Pancreas (tissue), 10 donors: ENCODE measurements at places on chromosomes 6 and 20. TPM values are rescaled to one million over a fixed set of nuclear protein-coding genes. Genes with fewer than 3 reads are reported as not detected.

- DNase-seq = no peak
These were observed 262.5 kb downstream of the BTBD3 start for GRCh38 chr20:12180107-12180661.

SEL1L2 gene
- 0.46 TPM for polyA plus RNA-seq

OR12D3 gene
- not detected for polyA plus RNA-seq

DNA sequence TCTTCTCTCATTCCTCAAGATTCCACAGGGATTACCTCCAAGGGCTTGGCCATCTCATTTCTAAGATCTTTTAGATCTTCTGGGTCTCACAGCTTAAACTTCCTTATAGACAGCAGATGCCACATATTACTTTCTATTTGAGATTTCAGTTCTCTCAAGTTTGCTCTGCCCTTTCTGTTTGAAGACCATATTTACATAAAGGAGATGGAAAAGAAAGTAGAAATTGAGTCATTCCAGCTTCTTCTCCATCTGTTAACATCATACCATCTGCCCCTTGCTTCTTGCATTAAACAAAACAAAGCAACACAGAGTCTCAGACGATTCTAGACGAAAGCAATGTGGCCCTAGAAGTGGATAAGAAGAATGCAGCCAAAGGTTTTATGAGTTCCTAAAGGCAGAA is 203.4 kb downstream of the TTLL2 start:
- DNase-seq = no peak

GRCh38 chr6:71321314-71321713 is 32.7 kb downstream of the OGFRL1 start:
- no peak for DNase-seq

DNA sequence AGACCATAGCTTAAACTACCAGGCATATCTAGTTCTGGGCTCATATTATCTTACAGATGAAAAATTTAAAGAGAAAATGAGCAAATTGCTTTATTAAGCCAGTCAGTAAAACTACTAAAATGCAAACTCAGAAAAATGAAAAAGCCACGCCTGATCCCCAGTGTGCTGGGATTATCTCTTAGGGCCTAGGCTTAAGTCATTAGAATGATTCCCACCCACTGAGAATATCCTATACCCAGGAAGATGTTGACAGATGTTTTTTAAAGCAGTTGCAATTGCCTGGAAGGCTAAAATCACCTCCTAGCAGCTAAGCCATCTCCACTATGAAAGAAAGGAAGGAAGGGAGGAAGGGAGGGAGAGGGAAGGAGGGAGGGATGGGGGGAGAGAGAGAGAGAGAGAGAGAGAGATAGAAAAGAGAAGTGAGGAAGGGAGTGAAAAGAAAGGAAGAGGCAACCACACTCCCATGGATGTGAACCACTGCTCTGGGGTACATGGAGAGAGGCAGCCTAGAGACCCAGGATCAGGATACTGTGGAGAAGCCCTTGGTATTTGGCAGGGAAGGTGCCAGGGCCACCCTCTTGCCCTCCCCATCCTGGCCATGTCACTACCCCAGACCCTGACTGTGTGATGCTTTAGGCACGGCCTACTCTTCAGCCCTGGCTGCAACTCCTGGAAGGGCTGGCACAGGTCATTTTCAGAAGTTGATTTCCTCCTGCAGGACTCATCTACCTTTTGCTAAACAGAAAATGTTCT is 21.9 kb downstream of the NEDD9 start:
- no peak for DNase-seq

ME1 gene
- polyA plus RNA-seq = 2.1 TPM

HCK gene
- polyA plus RNA-seq = 2.1 TPM

- DNase-seq = no peak
These were observed 71.2 kb upstream of the FKBP1C start for GRCh38 chr6:63140114-63140513.
